ENCODE measurements at places on chromosomes 3 and 15.

- no peak for DNase-seq
Observed at GRCh38 chr3:14145236-14145635, 20.4 kb downstream of the TMEM43 start.

GRCh38 chr3:158792709-158793108, 9.1 kb upstream of the MFSD1 start:
- DNase-seq, result no peak

GRCh38 chr15:29711531-29711930, 110.7 kb downstream of the TJP1 start:
- DNase-seq, result no peak

DNA sequence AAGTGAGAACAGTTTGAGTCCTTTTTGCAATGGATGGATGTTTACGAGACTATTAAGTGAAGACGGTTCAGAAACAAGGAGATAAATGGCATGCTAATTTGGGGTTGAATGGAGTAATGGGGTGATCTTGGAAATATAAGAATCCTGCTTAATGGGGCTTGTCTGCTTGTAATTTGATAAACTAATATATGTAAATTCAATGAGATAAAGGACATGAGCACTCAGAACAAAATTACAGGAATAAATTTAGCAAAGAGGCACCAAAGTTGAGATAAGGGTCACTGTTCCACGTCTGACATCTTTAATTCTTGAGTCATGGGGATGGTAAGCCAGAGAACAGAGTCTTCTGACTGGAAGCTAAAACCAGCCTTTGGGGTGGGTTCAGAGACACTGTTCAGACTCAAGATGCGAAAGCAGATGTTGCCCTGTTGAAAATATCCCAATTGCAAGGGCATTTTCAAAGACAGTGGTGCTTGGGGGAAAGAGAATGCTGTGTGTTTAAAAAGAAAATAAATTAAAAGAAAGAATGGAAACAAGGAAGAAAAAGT, 67.8 kb upstream of the CHRNB4 start:
- DNase-seq, result no peak

DNA sequence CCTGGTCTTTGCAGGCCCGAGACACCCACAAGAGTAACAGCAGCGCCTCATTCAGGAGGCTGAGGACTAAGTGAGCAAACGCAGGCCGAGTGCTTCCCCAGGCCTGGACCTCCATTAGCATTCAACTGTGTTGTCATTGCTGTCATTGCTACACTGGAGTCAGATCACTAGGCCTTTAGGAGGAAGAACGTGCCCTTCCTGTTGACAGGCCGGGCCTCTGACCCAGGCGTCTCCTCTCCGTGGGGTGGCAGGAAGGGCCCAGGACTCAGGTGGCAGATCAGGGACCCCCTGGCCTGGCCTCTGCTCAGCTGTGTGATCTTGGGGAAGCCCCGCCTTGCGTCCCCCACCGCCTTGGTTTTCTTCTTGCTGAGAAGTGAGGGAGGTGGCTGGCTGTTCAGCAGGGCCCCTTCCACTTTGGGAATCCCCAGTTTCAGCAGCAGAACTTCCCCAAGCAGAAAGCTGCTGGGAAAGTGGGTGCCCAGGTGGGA, 19.1 kb downstream of the ZDHHC19 start:
- DNase-seq, result no peak

- DNase-seq, result no peak
Observed at GRCh38 chr3:122094693-122095092, 39.5 kb downstream of the CD86 start.

DNA sequence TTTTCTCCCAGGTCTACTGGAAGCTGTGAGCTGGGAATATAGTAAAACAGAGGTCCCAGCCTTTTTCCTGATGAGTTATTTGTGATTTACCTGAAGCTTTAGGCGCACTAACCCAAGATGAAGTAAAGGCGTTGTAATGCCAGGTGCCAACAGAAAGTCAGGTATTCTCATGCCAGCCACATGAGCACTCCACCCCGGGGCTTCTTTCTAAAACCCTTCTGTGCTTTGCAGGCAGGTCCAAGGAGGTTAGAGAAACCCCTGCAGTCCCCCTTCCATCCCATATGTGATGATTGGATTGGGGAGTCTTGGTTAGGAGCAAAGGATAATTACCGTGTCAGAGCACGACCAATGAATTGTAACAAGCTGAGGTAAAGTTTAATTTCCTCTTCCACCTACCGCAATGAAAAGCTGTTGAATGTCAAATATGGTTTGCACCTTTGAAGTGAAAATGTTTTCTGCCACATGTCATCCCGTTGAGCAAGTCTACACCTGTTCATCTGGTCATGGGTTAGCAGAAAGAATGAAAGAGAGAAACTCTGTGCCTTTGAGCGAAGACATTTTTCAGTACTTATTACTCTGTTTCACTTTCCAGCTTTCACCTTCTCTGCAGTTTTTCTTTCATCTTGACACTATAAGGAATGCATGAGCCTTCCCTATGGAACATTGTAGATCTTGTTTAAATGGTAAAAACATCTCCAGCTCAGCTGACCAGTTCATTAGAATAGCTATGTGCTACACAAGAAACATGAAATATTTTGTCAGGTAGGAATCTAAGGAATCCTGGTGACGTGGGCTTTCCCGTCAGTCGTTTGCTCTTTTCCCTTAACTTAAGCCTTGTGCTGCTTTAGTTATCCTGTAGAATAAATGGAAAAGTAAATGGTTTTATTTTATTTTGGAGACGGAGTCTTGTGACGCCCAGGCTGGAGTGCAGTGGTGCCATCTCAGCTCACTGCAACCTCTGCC, 204.6 kb upstream of the IL12A start:
- DNase-seq, result no peak

GRCh38 chr3:137948400-137949072, 61.4 kb upstream of the CLDN18 start:
- DNase-seq, result no peak

GRCh38 chr3:18883571-18883970, 264.7 kb upstream of the KCNH8 start:
- DNase-seq, result no peak

- no peak for DNase-seq
Observed at GRCh38 chr3:25592510-25592968, 72.2 kb downstream of the TOP2B start.

GRCh38 chr15:68601206-68602197, 22.7 kb downstream of the CORO2B start:
- no peak for DNase-seq

GRCh38 chr3:5095886-5096285, 26.2 kb upstream of the ARL8B start:
- DNase-seq, result no peak

DNA sequence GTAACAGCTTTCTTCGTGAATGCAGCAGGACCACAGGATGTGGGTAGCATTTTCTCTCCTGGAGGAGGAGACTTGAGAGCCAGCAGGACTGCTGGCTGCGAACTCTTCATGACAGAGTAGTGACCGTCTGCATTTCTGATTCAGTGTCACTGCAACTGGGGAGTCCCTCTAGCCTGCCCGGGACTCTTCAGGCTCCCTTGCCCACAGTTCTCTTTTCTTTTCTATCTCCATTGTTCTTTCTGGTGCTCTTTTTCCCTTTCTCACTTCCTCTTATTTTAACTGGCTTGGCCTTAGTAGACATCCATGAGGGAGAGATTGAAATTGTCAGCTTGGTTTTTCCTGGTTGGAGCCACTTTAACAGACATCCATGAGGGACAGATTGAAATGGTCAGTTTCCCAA, 49.9 kb upstream of the P2RY1 start:
- no peak for DNase-seq

DNA sequence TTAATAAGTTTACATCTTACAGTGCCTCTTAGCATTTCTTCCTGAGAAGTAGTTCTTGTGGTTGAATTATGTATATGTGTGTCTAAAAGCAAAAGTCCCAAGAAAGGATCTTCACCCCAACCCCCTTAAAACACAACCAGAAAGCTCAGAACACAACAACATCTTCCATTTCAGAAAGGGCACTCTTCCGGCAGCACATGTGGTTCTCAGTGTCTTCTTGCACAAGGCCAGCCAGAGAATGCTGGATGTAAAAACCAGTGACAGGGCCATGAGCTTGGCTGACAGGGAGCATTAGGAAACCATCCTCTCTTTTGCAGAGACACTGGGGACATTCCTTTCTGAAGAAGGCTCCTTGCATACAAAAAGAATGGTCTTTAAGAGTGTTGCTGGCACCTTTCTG, 45.0 kb downstream of the EEFSEC start:
- DNase-seq, result no peak

DNA sequence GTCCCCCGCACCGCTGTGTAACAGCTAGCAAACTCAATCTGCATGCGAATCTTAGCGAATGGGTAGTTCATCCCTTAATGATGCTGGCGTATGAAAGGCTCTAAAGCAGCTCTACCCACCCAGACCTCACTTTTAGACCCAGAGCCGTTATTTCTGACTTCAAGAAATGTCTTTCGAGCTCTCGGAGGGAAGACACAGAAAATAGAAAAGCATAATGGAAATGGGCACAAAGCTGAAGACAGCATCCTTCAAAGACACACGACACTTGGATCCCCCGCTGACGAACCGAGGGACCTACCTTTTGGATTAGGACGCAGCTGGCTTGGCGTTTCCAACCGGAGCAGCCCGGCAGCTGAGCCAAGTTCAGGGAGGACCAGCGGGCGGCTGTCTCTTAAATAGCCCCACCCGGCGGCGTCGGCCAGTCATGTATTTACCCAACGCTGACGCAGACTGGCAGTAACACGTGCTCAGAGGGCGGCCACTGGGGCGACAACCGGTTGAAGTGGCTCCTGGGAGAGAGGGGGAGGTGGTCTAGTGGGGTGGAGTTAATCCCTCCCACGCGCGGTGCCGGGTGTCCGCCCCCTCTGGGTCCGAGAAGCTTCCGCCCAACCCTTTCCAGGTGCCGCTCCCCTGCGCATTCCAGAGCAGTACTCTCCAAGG, 1.5 kb downstream of the CCK start:
- DNase-seq, result no peak

GRCh38 chr15:49131403-49131802, 24.0 kb downstream of the COPS2 start:
- no peak for DNase-seq

- no peak for DNase-seq
Observed at GRCh38 chr3:46694520-46694919, 1.0 kb upstream of the ALS2CL start.

GRCh38 chr15:36673039-36673438, 93.6 kb downstream of the CDIN1 start:
- DNase-seq, result no peak

GRCh38 chr3:129542747-129543146, 228 bp upstream of the H1-8 start:
- no peak for DNase-seq

DNA sequence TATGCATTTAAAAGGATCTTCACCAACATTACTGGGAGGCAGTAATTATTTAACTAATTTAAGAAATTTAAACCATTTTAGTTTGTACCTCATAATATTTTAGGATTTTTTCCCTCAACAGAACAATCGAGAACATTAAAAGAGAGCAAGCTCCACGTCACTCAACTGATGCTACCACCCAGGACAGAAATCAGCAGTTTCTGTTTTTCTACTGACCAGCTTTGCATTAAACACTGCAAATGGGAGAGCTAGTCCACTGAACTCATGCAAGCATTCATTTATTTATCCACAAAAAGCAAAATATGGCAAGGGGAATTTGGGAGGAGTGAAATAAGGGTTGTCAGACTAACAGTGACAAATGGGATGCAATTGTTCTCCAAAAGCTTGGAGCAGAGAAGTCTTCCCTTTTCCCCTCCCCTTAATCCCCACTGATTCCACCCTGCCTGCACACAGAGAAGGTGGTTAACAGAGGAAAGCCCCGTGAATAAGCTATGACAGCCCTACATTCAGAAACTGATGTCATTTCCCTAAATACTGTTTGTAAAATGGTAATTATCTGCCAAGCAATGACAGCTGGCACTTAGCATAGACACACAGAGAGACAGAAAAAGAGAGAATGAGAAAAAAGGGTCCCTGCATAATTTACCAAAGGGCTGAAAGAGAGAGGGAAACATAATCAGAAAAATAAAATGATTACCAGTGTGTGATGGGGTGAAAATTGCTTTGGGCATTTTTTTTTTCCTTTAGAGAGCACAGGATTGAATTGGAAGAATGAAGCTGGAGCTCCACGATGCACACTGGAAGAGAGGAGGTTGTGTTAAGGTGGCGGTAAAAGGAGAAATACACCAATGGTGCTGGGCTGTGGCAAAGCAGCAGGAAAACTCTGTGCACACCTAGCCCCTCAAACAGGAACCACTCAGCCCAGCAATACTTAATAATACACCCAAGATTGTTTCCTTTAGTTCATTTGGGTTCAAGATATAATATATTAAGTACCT, 777.4 kb downstream of the TUSC7 start:
- no peak for DNase-seq

DNA sequence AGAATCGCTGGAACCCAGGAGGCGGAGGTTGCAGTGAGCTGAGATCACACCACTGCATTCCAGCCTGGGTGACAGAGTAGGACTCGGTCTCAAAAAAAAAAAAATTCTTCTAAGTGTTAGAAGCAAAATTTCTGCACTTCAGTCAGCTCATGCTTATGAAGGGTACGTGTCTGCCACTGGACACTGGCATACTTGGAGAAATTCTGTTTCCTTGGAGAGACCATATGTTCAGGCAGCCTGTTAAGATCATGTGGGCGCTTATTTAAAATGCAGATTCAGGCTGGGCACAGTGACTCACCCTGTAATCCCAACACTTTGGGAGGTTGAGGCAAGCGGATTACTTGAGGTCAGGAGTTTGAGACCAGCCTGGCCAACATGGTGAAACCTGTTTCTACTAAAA, 85.6 kb upstream of the IQSEC1 start:
- no peak for DNase-seq

DNA sequence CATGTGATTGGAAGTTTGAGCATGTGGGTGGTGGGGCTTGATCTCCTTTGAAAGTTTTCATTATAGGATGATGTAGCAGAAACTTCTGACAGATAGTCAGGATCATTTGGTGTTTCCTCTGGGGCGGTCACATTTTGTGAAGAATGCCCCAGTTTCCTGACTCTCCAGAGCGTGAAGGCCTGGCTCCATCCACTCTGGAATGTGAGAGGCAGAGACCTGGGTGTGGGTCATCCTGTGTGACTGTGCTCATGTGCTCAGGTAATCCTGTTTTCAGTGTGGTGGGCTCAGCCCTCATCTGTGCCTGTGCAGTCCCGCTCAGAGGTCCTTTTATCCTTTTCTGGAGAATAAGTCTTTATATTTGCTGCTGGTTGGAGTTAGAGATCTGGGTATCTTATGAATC, 81.0 kb downstream of the RGMA start:
- no peak for DNase-seq

DNA sequence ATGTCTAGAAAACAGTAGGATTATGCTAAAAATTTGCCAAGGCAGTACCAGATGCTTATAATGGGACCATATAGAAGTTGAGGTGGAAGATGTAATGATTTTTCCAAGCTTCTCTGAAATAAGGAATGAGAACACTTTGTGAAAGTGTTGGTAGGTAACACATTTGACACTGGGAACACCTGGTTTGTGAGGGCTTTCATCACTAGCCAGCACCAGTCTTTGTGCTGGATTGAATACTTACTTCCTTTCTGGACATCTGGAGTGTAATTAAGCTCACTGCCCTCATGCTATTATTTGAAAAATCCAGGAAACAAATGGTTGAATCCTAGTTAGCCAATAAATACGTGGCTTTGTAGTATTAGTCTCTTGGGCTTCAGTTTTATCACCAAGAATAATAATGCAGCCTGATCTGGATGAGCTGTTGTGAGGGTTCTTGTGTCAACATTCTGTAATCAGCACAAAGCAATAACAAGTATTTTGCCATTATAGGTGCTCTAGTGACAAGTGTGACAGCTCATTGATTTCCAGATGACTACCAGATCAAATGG, 12.9 kb downstream of the CCDC80 start:
- DNase-seq, result peak; percentile 95
